Stimulated activated CD4-positive, alpha-beta T cell treated with anti-CD3 and anti-CD28 coated beads, Interleukin-2, amount 100 ng/mL, for 24 hours (primary cell): ENCODE measurements at places on chromosomes 7 and 10.

- DNase-seq, result no peak
Measured at GRCh38 chr7:101635484-101635883, 6.4 kb upstream of the MYL10 start.

- DNase-seq, result no peak
Measured at GRCh38 chr7:39002755-39003154, 25.0 kb downstream of the POU6F2 start.

GRCh38 chr10:74521526-74521925, 304.9 kb upstream of the KAT6B start:
- DNase-seq, result no peak

- no peak for DNase-seq
Measured at GRCh38 chr10:128867819-128868218, 599.2 kb upstream of the MGMT start.

- no peak for DNase-seq
Measured at GRCh38 chr7:140190588-140190987, 13.8 kb upstream of the KDM7A start.

DNA sequence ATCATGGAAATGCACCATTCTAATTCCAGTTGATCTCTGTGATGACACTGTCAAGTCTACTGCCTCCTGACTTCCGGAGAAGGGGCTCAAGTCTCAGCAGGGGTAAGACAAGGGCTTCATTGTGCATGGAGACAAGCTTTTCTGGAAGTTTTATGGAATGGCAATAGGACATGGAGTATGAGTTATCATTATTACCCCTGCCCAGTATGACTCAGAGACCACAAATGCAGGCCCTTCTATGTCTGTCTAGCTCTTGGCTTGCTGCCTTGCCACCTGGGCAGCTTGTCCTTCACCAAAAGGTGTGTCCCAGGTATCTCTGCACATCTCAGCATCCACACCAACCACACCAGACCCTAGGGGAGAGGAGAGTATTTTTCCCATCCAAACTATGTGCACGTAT, 34.9 kb upstream of the KIAA1217 start:
- DNase-seq, result no peak

DNA sequence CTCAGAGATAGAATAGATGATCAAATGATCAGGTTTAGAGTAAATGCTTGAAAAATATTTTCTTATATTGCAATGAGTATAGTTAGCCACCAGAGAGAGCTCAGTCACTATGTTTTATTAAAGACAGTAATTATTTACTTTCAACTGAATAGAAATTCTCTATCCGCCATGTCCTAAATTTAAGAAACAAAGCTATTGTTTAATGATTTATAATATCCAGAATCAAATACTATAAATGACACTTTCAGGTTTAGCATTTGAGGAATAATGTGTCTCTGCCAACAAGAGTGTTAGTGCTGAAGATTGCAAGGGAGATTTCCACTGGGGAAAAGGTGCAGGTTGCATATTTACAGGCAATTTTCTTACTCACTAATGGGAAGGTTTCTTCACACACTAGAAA, 184.7 kb downstream of the DGKB start:
- DNase-seq, result no peak

GRCh38 chr10:5844345-5845055, 31.3 kb upstream of the GDI2 start:
- DNase-seq, result no peak

GRCh38 chr7:38671911-38672905, 41.0 kb upstream of the AMPH start:
- no peak for DNase-seq

- DNase-seq, result no peak
Measured at GRCh38 chr10:11159543-11160215, 142.0 kb downstream of the CELF2 start.

DNA sequence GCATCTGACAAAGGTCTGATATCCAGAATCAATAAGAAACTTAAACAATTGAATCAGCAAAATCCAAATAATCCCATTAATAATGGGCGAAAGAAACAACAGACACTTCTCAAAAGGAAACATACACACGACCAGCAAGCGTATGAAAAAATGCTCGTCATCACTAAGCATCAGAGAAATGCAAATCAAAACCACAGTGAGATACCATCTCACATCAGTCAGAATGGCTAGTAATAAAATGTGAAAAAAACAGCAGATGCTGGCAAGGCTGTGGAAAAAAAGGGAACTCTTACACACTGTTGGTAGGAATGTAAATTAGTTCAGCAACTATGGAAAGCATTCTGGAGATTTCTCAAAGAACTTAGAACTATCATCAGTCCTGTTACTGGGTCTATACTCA, 496.7 kb downstream of the SH2D4B start:
- DNase-seq, result no peak

GRCh38 chr7:28999427-28999826, 41.3 kb upstream of the TRIL start:
- no peak for DNase-seq

DNA sequence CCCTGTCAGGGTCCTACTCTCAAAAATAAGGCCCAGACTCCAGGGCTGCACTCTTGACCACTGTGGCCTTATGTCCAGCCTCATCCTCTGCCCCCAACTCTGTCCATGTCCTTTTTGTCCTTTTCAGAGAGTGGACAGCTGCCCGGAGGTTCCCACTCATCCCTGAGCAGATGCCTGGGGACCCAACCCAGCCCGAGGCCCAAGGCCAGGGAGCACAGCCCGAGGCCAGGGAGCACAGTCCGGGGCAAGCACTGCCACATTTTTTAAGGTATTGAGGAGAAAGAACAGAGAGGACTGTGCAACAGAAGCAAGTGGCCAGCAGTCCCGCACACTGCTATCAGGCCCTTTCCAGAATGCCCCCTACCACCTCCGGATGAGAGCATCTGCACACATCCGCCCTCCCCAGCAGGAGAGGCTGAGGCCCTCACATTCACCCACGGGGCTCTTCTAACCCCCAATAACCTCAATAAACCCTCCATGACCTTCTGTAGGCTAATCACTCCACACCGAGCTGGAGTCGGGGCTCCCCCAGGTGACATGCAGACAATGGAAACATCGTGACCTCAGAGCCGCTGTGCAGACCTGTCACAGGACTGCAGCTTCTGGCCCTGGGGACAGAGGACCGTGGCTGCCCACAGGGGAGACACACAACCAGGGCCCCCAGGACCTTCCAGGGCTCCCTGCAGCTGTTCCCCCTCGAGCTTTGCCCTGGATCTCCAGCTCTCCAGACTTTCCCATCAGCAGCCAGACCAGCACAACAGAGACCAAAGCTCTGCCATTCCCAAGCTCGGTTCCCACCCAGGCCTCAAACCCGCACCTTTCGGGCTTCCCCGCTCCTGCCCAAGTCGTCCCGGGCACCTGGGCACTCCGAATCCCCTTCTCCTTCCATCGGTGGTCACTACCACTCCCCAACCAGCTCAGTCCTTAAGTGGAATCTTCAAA, 51.4 kb downstream of the CAMK2B start:
- DNase-seq, result no peak

- no peak for DNase-seq
Measured at GRCh38 chr7:1965579-1966294, 267.0 kb downstream of the MAD1L1 start.

DNA sequence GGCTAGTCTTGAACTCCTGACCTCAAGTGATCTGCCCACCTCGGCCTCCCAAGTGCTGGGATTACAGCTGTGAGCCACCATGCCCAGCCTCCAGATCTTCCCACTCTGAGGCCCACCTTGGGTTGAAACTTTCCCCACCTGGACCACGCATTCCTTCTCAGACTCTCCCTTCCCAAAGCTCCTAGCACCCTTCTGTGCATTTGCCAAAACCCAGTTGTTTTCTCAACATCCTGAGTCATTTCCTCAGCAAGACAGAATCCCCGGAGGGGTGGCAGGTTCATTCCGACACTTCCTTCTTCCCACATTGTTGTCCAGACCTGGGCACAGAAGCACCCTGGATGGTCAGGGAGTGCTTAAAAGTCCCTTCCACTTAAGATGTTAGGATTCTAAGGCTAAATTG, 28.9 kb downstream of the BAG3 start:
- DNase-seq, result no peak

- no peak for DNase-seq
Measured at GRCh38 chr10:91073286-91073979, 147.0 kb upstream of the PCGF5 start.

DNA sequence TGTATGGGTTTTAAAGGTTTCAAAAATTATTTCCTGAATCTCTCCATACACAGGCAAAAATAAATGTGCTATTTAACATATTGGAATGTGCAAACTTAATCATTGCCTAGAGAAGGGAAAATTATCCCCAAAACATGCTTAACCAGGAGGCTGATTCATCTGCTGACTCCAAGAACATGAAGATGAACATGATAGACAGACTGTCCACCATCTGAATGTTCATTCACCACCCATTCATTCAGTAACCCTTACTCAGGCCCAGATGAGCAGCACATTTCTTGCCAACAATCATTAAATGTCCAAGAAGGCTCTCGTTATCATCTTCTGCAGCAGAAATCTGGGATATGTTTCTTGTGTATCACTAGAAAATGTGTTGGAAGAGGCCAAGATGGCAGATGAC, 110.6 kb downstream of the PPP1R9A start:
- no peak for DNase-seq

DNA sequence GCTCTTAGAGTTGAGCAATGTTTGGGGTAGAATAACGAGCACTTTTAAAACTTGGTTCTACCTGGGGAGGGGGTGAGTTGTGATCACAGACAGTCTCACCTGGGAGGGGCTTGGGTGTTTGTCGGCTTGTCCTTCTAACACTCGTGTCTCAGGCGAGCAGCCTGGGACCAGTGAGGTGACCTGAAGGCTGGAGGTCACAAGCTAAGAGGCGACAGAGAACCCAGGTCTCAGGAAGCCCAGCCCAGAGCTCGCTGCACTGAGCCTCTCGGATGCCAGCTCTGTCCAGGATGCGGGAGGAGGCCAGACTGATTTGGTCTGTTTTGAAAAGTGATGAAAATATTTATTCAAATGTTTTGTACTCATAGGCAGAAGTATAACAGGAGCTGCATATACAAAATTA, 11.8 kb downstream of the HTRA1 start:
- DNase-seq, result no peak

- no peak for DNase-seq
Measured at GRCh38 chr7:159310457-159311171, 165.9 kb upstream of the VIPR2 start.

DNA sequence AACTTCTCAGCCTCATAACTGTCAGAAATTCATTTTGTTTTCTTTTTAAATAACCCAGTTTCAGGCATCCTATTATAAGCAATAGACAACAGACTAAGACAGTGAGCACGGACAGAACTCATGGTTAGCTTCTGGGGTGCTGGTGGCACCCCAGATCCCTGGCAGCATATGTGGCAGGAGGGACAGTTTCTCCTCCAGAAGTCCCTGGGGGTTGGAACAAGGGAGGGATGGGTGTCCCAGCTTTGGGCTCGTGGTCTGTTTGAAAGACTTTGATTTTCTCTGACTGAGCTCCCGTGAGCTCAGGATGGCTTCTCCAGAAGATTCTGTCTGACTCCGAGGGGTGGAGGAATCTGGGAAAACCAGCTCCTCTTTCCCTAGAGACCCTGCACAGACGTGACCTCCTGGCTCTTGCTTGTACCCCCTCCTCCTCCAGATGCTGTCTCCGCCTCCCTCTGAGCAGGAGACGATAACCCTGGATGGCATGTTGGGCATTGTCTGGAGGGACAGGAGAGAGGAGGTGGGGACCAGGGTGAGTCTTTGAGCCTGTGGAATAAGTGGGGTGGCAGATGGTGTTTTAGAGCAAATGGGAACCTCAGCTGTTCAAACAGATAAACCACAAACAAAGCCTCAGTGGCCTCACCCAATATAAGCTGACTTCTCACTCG, 421.1 kb downstream of the GLRX3 start:
- DNase-seq, result no peak
